NCI-H69 (cell line): ENCODE measurements at places on chromosomes 5 and 9.

DNA sequence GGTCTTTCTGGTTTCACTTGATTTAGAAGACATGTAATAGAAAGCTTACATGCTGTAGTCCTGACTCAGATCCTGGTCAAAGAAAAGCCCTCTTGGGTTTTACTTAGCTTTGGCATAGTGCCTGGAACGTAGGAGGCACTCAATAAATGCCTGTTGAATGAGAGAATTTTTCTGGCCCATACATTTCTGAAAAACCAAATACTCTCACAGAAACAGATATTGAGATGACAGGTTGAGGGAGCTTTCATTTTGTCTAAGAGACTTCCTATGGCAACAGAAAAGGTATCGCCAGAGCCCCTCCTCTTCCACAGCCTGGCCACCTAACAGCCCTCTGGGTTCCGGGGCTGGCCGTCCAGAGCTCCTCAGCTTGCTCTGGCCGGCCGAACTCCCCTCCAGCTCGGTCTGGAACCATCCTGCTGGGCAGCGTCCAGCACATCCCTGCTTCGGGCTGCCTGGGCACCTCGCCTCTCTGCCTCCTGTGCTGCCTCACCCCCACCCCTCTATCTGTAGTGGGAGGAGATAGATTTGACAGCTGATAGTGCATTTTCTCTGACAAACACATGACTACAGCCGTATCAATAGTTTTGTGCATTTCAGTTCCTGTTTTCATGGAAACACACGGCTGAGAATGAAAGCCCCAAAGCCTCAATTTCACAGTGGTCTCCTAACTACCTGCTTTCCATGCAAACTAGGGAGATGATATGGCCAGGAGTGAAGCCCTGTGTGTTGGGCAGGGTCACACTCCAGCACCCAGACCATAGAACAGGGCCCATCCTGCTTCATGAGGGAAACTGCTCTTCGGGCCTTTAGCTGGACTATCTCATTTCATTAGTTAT, 1.1 kb downstream of the IL4 start:
- DNase-seq: no peak

DNA sequence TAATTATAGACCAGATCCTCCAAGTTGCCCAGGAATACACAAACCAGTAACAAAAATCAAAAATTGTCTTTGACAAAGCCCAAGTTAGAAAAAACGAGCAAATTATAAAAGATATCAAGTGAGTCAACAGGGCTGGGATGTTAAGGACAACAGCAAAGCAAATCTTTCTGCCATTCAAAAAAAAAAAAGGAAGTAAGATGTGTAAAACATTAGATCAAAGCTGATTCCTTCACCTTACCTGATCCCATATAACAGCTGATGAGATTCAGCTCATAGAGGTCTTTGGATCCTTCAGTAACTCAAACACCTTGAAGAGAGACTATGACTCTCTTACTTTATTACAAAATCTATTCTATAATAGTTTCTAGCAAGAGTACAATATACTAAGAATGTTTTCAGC, 100.9 kb downstream of the STRBP start:
- DNase-seq: no peak

- no peak for DNase-seq
These were observed 472.6 kb downstream of the PRR16 start for GRCh38 chr5:120936652-120937051.

- no peak for DNase-seq
These were observed 14.1 kb downstream of the CRB2 start for GRCh38 chr9:123370108-123370507.

GRCh38 chr5:78586251-78586650, 62.3 kb downstream of the LHFPL2 start:
- DNase-seq: no peak

DNA sequence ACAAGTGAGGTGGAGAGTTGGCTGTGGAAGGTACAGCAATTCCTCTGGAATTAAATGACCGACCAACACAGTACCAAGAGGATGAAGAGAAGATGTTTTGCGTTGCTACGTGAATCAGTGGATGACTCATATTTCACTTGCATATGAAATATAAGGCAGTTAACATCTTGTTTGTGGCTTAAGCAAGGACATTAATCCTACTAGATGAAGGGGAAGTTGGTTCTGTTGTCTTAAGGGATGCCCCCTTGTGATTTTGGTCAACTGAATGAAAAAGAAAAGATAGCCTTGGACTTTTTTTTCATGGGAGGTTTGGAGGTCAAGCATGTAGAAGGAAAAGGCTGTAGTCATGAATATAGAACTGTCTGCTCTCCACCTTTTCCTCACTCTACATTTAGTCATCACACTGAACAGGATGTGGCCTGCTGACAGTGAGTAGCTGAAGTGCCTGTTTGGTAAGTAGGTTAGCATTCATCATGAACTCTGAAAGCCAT, 33.9 kb downstream of the VLDLR start:
- DNase-seq: no peak

GRCh38 chr5:94113087-94113486, 371.7 kb upstream of the POU5F2 start:
- DNase-seq: no peak

DNA sequence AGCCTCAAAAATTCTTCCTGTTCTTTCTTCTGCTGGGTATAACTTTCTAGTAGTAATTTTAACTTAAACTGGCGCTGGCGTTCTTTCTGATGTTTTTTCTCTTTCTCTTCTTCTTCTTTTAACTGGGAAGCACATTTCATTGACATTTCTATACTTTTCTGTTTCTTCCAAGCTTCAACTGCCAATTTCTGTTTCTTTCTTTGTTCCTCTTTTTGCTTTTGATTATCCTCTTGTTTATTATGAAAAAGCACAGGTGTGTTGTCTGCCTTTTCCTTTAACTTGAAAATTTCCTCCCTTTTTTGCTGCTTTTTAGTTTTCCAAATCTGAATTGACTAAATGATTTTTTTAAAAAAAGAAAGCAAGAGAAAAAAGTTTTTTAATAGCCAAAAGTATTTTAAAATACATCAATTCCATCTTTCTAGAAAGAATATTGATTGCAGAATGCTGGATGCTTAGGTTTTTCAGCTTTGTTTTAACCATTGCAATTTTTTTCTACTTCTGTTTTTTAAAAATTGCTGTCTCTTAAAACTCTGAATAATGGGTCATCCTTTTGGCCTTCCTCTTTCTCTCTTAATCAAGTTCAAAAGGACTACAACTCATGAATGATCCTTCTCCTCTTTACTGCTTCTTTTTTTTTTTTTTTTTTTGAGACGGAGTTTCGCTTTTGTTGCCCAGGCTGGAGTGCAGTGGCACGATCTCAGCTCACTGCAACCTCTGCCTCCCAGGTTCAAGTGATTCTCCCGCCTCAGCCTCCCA, 8.8 kb upstream of the PGGT1B start:
- DNase-seq: no peak

- DNase-seq: peak; percentile 56
These were observed 174.0 kb downstream of the GDNF start for GRCh38 chr5:37665889-37666288.

GRCh38 chr5:111138096-111138495, 45.9 kb downstream of the WDR36 start:
- DNase-seq: no peak

- no peak for DNase-seq
These were observed 10.5 kb upstream of the S1PR3 start for GRCh38 chr9:88980740-88981203.

DNA sequence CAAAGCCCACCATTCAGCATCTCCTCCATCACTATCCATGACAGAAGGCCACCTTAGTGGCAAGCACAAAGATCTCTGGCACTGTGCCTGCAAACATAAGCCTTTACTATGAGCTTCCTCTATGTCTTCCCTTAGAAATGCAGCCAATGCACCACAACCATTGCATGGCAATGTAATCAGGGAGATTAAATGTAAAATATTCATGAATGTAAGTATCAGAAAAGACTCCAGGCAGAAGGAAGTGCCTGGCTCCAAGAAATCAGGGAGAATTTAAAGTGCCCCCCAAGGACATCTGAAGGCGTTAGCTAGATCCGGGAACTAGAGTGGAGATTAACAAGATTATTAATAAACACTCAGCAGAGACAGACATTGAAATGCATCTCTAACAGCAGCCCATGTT, 32.5 kb upstream of the MYORG start:
- no peak for DNase-seq
